ENCODE measurements at places on chromosomes 16 and 17.

- DNase-seq = no peak
Measured at GRCh38 chr17:42475121-42475520, 16.4 kb downstream of the ATP6V0A1 start.

DNA sequence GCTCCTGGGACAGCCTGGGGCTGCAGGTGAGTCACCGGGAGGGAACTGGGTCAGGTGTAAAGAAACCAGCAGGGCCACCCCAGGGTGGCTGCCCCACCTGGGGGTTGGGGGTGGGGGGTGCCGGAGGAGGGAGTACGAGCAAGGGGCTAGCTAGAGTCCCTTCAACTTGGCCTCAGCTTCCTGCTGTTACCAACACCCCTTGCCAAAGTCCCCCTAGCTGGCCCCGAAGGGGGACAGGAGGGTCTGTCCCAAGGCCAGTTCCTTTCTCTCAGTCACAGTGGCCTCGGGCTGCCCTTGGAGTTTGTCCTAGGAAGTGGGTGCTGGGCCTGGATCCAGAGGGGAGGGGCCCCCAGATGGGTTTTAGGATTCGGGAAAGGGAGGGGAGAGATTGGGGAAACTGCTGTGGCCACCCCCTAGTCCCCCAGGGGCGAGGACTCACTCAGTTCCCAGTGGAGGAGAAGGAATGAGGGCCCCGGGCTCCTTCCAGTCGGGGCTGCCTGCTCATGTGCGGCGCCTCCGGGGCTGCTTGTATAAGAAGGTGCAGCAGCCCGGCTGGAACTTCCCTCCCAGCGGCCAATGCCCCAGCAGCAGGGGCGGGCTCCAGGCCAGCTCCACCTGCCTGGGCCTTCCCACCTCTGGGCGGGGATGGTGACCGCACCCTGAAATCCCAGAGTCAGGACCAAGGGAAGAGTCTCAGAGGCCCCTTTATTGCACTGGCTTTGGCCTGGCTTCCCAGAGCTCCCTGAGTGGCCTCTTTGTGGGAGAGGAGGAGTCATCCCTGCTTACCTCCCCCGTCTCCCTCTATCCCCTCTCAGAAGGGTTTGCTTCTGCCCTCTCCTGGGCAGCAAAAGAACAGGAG lies 7.3 kb downstream of the ARHGAP27 start:
- DNase-seq = no peak

GRCh38 chr16:50173316-50173715 lies 20.2 kb downstream of the TENT4B start:
- DNase-seq = no peak

GRCh38 chr16:16073001-16073545 lies 123.7 kb downstream of the ABCC1 start:
- DNase-seq = no peak

DNA sequence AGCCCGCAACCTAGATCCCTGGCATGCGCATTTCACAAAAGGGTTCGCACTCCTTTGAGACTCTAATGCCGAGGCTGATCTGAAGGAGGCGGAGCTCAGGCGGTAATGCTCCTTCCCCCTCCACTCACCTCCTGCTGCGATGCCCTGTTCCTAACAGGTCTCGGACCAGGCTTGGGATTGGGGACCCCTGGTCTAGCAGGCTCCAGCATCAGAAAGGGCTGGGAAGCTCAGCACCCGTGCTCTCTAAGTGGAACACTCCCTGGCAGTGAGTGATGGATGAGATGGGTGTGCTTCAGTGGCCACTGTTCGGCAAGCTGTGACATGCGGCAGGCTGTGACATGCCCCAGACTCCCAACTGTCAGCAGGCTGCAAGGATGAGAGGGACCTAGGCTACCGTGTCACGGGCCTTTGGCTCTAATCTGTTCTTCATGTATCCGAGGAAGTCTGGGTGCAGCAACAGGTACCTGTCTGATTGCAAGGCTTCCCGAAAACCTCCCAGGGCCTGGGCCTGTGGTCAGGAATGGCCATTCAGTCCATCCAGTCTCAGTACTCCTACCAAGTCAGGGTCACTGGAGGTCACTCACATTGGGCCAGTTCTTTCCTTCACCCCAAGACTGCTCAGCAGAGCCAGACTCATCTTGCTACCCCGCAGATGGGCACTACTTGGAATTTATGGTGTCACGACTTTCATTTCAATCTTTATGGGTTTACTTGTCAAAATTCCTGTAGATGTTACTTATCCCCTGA lies 1.3 kb upstream of the ST6GALNAC2 start:
- DNase-seq = no peak

- no peak for DNase-seq
Measured at GRCh38 chr17:49745175-49746139, 18.5 kb downstream of the FAM117A start.

GRCh38 chr16:67150047-67150832 lies 558 bp downstream of the B3GNT9 start:
- no peak for DNase-seq

DNA sequence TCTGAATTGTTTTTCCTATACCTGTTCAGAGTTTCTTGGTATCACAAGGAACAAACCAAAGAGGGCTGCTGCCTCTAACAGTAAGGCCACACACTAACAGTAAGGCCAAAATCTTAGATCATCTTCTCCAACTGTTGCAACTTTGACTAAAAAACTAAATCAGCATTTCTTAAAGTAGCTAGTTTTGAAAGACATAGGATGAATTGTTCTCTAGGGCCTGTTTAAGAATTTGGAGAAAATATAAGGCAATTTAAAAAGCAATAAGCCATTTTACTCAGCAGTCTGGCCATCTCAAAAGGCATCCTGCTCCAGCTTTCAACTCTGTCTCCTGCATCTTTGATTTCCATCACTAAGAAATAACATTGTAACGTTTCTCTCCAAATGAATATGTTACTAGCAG lies 105.0 kb upstream of the MON1B start:
- no peak for DNase-seq

DNA sequence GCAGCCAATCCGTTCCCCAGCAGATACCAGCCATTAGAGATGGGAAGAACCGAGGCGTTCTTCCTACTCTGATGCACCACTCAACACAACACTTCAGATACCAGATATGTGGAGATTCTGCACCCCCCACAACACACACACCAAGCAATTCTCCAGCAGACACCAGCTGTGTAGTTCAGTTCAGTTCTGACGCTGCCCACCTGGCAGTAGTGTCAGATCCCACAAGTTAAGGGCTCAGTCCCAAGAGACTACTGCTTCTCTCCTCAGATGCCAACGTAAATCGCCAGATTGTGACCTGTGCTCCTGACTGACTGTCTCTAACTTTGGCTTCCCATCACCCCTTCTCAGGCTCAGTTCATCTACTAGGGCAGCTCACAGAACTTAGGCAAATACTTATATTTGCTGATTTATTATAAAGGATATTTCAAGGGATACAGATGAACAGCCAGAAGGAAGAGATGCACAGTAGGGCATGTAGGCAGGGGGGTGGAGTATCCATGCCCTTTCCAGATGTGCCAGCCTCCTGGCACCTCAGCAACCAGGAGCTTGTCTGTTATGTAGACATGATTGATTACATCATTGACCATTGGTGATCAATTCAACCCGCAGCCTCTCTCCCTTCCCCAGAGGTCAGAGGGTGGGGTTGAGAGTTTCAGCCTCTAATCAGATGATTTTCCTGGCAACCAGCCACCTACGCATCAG lies 110.6 kb downstream of the PRKCA start:
- DNase-seq = no peak

DNA sequence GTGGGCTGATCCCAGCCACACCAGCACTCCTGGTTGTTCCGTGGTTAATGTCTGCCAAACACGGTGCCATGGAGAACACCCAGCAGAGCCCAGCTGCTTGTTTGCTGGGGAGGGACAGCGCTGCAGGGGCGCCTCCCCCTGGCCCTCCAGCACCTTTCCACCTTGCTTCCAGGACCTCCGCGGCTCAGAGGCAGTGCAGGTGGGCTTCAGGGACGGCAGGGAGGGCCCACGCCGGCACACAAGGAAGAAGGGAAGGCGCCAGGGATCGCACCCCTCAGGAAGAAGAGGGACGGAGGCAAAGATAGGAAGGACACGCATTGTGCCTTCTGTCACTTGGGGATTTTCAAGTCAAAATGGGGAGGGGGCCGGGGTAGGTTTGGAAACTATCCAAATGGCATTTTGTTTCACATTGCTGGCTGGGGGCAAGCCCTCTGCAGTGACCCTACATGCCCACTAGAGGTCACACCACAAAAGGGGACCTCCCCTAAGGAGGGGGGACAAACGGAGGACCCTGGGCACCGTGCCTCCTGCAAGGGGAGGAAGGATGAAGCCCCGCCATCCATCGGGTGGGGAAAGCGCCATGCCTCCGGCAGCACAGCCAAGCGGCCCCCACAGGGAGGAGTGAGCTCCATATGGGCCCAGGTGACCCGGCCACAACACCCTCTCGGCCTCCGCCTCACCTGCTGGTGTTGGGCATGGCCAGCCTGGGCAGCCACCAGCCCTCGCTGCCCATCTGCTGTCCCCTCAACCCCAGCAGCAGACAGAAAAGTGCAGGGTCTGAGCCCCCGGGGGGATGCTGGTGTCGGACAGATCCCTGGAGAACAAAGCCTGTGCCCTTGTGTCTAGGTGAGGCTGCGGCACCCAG lies 7.5 kb upstream of the C16orf95 start:
- no peak for DNase-seq

DNA sequence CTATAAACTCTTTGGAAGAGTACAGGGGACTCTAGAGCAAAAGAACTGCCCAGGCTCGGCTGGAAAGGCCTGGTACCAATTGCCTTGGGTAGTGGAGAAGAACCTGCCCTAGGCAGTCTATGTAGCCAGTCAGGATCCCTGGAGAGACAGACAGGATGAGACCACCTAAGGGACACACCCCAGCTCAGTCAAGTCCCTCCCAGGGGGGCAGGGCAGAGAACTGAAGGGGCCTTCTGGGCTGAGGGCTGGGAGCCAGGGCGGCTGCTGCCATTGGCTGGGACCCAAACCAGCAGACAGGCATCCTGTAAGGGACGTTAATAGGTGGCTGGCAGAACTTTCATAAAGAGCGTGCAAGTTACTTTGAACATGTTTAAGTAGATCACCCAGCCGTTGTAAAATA lies 12.8 kb upstream of the SLC38A8 start:
- no peak for DNase-seq

DNA sequence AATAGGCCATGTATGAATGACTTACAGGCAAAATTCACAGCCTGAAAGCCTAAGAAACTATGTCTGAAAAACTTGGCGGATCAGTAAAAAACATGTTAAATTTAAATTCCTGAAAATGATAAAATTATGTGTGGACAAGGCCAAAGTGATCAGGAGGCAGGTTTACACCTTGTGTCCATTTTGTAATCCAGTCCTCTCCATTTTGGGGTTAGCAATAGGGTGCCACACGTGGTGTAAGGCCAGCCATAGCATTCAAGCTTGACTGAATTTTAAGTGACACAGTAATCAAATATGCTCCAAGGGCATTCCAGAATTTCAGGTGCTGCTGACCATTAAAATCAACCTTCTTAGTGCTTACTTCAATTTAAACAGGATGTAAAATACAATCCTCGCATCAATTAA lies 2.7 kb downstream of the RNF43 start:
- no peak for DNase-seq

DNA sequence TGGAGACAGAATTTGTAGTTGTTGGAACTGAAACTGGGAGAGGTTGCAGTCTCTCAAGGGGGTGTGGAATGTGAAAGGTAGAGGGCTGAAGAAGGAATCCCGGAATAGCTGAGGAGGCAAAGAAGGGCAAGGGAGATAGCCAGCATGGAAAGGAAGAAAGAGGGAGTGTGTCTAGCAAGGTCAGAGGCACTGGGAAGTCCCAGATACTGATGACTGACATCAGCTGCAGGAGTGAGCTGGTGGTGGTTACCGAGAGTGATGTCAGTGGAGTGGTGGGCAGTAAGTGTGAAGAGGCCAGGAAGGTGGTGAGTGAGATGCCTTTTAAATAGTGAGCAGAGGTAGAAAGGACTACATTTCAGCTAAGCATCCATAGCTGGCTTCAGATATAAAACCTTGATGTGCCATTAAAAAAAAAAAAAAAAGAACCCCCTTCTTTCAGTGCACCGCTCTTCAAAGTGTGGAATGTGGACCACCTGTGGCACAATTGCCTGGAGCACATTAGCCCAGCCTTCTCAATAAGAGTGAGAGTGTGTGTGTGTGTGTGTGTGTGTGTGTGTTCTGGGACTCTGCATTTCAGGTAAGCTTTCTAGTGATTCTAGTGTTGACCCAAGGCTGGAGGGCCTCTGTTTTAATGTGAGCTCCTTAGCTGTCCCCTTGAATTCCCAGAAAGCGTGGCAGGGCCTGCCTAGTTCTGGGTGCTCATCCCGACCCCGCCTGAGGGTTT lies 8.5 kb downstream of the PRMT7 start:
- no peak for DNase-seq

DNA sequence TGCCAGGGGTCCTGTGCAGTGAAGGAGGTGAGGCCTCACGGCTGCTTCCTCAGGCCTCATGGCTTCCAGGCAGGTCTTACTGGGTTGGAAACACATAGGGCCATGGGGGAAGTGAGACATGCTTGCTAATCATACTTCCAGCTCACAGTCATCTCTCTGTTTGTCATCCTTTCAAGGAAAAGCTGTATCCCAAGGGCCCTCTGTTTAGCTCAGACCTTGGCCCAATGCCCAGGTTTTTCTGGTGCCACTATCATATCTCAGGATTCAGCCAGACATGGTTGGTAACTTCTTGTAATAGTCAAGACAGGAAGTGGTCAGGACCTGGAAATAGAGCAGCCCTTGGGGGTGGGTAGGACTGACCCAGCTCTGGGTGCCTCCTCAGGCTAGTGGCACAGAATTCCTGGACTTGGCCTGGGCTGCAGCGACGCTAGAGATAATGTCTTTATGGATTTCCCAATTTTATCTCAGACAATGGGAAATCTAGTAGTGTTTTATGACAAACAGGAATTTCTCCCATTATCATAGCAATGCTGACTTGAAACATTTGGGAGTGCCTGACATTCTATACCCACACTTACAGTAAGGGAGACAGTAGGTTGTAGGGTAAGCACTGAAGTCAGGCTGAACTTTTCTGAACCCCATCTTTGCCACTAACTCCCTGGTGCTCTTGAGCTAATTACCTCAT lies 13.5 kb upstream of the ITGB3 start:
- no peak for DNase-seq

DNA sequence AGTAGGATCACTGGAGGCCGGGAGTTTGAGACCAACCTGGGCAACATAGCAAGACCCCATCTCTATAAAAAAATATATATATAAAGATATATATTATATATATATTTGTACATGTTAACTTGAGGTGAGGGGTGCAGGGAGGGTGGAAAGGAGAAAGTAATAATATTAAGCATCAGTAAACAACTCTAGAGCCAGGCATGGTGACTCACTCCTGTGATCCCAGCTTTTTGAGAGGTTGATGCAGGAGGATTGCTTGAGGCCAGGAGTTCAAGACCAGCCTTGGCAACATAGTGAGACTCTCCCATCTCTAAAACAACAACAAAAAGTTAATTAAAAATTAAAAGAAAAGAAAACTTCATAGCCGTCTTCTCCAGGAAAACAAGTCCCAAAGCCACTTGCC lies 61.7 kb upstream of the SMURF2 start:
- no peak for DNase-seq

DNA sequence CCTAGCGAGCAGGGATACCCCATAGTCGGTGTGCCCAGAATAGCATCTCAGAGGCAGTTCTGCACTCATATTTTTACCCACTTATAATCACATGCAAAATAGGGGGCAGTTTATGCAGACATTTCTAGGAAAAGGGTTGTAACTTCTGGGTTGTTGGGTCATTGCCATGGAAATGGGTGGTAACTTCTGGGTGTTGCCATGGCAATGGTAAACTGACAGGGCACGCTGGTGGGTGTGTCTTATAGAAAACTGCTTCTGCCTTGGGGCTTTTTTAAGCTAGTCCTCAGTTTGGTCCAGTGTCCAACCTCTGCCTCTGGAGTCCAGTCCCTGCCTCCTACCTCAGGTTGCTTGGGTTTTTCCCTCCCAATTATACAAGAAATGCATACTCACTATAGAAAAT lies 7.4 kb upstream of the SPAG9 start:
- DNase-seq = no peak

GRCh38 chr16:50679676-50680555 lies 1.2 kb downstream of the SNX20 start:
- DNase-seq = no peak
